ENCODE measurements at places on chromosomes 1 and 21.

GRCh38 chr1:221991221-221991620, 249.3 kb upstream of the DUSP10 start:
- peak; percentile 44 for DNase-seq

DNA sequence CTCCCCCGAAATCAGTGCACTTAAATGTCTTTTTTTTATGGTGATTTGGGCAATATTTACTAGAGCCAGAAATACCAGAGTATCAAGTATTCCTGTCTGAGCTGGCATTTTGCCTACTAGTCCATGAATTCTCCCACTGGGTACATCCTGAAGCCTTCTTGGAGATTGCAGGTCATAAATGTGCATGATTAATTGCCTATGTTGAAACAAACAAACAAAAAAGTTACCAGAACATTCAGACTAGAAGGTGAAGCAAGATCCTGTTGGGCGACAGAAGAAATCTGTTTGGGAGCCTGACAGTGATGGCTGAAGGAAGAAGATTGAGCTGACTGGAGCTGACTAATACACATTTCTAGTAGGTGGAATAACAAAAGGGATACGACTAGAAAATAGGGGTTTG, 127.4 kb upstream of the NRIP1 start:
- DNase-seq = peak; percentile 87

DNA sequence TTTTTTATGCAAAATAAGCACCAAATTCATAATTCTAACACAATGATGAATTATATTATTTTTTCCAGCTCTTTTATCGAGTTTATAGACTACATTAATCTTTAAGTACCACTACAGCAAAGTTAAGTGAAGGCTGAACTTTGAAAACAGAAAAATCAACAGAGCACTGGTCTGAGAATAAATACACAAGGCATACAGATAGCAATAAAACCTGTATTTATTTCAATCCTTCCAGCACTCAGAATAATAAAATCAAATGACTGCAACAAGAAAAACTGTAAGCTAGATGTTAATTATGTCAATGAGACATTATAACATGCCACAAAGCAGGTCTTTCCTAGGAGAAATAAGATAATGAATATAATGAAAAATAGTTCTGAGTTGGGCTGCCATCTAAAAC, 24.5 kb downstream of the NUCKS1 start:
- DNase-seq = no peak

- no peak for DNase-seq
Measured at GRCh38 chr1:37038227-37039093, 4.1 kb upstream of the GRIK3 start.

DNA sequence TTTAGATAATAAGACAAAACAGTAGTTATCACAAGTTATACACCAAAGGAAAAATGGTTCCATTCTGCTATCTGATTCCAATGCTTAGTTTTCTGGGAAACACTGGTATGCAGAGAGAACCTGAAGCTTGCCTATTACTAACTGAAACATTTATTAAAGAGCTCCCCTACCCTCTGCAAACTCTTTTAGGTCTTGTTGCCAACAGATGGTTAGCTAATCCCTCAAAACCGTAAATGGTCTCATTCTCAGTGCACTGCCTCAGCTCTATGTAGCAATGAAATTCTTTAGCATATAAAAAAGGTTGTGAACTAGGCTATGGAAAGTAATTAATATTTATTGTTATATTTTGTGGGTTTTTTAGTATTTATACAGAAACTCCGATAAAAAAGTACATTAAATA, 20.4 kb downstream of the C21orf91 start:
- DNase-seq = no peak

DNA sequence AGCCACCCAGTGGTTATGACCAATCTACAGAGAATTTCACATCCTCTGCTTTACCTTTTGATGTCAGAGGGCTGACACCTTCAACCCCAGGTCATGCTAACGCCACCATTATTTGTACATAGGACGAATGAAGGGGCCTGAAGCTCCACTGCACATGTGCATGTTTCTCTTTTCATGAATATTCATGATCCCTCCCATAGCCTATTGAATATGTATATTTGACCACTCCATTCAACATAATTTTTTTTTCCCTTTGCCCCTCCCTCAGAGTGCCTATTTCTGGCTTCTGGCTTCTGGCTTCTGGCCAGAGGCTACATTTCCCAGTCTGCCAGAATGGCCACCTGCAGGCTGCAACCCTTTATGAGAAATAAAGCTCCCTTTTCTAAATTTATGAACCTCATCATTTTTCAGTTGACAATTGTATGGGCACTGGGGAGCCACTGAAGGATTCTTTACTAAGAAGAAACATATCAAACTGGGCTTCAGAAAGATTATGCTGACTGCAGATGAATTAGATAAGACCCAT, 406.7 kb downstream of the SIPA1L2 start:
- no peak for DNase-seq

- DNase-seq = no peak
Measured at GRCh38 chr1:164742745-164743144, 183.8 kb downstream of the PBX1 start.

- DNase-seq = no peak
Measured at GRCh38 chr1:12177156-12177998, 10.6 kb downstream of the TNFRSF1B start.

DNA sequence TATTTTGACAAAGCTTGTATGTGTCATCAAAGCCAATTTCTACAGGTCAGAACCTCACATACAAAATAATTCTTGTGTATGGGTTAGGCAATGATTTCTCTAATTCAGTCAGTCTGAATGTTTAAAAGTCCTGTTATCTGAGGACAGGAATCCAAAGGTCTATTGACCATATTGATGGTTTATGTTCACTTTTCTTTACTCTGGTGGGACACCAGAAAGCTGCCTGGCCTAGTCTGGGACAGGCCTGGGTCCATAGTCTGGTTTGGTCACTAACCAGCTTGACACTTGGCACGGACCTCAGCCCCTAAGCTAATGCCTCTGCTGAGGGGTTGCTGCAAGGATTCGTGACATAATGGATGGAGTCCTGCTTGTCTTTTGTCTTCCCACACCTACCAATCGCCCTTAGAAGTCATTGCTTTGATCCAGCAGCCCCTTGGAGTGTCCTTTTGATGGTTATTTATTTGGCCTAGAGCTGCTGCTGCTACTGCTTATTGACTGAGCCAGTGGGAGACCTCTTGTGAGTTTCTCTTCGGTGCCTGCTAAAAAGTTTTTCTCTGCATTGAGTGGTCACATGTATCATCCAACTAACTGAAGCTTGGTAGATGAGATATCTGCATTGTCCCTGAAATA, 15.7 kb downstream of the IFNAR2 start:
- no peak for DNase-seq

DNA sequence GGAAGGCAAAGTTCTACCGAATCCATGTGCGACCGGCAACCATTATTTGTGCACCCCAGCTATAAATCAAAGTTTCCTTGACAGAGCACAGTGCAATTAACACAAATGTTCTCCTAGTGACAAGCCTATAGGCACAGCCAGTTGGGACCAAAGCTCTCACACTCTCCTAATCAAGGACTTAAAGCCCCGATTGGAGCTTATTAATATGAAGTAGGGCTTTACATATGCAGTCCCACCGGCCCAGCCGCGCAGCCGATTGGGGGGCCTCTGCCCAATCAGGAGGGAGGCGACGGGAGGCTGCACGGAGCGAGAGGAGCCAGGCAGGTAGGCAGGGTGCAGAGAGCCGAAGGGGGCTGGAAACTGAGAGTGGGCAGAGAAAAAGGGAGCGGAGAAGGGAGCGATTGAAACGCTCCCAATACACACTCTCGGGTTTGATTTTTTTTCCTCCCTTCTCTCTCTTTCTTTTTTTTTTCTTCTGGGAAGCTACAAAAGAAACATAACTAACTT, at the start of gene ESRRG:
Gene ESRRG (minus strand): TSS at position 156 of the 507 bp plus-strand sequence. CDS start 130 bp downstream, at position 26.
- no peak for DNase-seq

DNA sequence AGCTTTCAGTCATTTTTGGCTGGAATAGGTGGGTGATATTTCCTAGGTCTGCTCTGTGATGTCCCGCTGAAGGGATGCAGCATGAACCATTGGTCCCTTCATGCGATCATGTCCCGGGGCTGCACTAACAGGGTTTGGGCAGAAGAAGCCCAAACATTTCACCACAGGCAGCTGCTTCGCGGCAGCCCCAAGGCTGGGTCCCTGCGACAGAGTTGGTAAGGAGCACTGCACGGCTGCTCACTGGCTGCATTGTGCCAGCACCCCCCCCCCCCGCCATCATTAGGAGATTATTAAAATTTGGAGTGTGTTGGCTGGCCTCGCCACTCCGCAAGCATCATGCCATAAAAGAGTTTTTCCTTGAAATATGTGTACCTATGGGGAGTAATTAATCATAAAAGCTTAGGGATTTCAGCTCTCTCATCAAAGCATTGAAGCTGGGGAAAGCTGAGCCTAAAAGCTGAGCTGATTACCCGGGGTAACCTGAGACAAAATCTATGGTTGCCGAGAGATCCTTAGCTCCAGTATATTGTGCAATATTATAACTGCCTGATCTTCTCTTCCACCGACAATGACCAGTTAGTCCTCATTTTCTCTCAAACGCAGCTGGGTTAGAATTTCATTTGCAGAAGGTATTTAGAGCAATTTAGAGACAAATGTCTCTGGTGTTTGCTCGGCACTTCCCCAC, 62.5 kb downstream of the PEX14 start:
- no peak for DNase-seq

DNA sequence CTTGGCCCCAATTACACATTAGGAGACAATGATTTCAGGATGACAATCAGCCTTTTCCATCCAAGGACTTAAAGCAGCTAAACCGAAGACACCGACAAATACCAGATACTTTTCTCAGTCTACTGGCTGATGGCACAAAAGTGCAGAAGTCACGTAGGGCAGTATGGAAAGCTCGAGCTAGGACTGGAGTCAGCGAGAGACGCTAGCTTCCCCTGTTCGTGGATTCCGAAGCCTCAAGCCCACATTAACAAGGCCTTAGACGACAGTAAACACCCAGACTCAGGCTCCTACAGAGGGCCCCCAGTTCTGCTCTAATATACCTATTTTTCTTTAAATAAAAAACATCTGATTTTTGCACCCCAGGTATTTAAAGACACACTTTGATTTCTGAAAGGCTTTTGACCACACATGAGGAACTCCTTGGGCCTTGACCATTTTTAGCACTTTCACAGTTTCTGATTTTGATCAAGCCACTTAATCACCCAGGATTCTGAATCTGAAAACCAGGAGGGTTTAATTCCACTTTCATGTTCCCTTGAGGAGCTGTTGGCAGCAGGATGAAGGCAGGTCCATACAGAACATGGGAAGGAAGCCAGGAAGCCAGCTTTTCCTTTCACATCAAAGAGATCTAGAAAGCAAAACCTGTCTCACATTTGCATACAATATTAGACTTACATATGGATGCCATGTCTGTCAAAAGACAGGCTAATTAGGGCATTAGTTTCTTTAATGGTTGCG, 204.1 kb downstream of the GABPA start:
- DNase-seq = no peak

GRCh38 chr1:115118611-115119010, 29.3 kb upstream of the TSPAN2 start:
- no peak for DNase-seq

DNA sequence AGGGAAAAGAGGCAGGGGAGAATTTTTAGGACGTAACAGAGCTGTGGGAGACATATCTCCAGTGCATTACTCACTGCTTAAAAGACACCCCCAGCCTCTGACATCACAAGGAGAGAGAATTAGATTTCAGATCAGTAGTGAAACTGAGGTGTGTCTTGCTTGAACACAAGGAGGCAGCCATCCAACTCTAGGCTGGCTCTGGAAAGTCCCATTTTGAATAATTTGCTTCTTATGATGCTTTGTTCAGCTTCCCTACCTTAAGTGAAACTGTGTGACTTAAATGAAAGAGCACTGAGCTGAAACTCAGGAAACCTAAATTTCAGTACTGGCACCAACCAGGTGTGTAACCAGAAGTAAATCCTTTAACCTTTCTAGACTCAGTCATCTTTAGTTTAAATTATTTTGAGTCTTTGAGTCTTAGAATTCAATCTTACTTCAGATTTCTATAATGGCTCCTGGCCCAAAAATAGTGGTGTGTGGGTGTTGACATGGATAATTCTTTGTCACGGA, 251.6 kb upstream of the SGIP1 start:
- peak; percentile 95 for DNase-seq

DNA sequence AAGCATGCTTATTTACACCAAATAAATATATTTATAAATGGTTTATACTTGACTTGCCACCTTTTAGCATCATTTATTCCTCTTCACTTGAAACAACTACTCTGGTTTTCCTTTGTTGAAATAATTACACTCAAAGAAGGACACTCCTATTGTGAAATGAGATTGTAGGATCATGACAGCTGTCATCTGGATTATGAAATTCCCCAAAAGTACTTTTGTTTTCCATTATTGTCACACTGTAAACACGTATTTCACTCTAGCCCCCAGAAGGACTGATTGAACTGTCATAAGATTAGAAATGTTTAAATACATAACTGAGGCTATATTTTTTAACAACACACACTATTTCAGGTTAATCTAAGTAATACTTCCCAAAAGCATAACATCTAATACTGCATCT, 593.8 kb downstream of the LRRIQ3 start:
- no peak for DNase-seq

- DNase-seq = no peak
Measured at GRCh38 chr1:96002969-96003964, 718.3 kb upstream of the PTBP2 start.

DNA sequence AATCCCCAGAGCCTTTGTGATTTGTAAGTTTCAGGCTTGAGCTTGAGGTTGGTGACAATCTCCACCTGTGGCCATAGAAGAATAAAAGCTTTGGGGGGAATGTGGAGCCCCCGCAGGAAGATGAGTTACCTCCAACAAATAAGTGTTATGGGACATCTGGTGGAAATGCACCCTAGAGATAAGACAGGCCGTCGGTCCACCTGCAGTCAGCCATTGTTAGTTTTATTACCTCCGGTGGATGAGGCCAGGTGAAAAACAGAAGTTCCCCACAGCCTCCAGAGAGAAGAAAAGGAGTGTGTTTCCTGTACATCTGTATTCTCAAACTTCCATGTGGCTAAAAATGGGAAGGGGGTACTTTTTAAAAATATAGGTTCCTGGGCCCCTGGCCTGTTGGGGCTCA, 137.4 kb downstream of the KAZN start:
- DNase-seq = no peak

GRCh38 chr1:43902058-43902831, 31.4 kb upstream of the ARTN start:
- DNase-seq = no peak

GRCh38 chr21:25420831-25421230, 186.4 kb downstream of the MRPL39 start:
- DNase-seq = no peak

DNA sequence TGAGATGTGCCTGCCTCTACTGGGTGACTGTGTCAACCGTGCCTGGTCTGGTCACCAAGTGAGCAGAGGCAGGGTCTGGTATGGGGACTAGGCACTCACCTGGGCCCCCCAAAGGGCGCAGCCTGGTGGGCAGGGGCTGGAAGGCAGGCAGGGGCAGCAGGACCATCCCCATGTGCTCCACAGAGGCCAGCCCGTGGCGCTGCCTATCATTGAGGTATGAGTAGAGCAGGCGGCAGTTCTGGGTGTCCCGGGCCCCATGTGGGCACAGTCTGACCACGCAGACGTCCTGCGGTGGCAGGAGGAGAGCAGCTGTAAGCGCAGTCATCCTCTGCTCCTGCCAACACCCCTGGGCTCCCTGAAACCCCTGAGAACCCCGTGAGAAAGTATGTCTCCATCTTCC, 23.7 kb downstream of the SPOCD1 start:
- no peak for DNase-seq

GRCh38 chr1:82153272-82153629, 352.5 kb downstream of the ADGRL2 start:
- DNase-seq = no peak

GRCh38 chr1:42938645-42939615, 19.7 kb downstream of the SLC2A1 start:
- no peak for DNase-seq

Data from epithelial cell of prostate (primary cell).